ENCODE measurements at places on chromosomes 7 and 10. TPM values are rescaled to one million over a fixed set of nuclear protein-coding genes. Genes with fewer than 3 reads are reported as not detected.

RASA4B gene
- polyA plus RNA-seq, result 9.7 TPM

PLPP4 gene
- not detected for polyA plus RNA-seq

GDF2 gene
- polyA plus RNA-seq, result not detected

PHTF2 gene
- polyA plus RNA-seq, result 28.5 TPM

ASAH2 gene
- polyA plus RNA-seq, result 2.1 TPM

COL28A1 gene
- polyA plus RNA-seq, result not detected
